Renal cortical epithelial cell (primary cell): ENCODE measurements at places on chromosomes 6 and 20. TPM values are rescaled to one million over a fixed set of nuclear protein-coding genes. Genes with fewer than 3 reads are reported as not detected.

RRAGD gene
- 4.2 and 9.7 TPM in 2 replicates for total RNA-seq

ZKSCAN8 gene
- total RNA-seq: 7.6 and 33.1 TPM in 2 replicates

MLIP gene
- total RNA-seq: 0.15 TPM in 1 of 2 replicates, not detected in the other

DNA sequence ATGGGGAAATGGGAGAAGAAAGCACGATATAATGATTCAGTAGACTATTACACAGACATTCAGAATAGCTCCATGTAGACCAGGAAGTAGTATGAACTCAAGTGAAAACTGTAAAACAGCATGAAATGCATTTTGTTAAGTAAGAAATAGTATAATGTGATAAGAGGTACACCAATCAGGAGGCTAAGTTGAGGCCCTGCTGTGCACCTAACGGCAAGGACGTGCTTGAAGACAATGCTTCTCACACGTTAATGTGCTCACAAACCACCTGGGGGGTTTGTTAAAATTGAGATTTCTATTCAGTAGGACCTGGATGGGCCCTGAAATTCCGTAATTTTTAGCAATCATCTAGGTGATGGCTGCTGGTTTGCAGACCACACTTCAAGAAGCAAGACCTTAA is 178.9 kb upstream of the SULF2 start:
- no peak for DNase-seq

DNA sequence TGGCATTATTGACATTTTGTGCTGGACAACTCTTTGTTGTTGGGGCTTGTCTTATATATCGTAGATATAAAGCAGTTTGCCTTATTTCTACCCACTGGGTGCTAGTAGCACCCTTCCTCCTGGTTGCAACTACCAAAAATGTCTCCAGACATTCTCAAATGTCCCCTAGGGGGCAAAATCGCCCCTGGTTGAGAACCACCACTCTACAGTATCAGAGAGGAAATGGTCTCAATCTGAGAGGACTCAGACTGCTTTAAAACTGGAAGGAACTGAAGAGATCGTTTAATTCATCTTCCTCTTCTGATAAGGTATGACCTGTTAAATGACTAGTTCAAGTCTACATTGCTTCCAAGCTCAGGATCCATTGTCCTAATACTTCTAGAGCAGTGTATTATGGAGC is 14.9 kb downstream of the SH3BGRL2 start:
- DNase-seq: no peak

DNA sequence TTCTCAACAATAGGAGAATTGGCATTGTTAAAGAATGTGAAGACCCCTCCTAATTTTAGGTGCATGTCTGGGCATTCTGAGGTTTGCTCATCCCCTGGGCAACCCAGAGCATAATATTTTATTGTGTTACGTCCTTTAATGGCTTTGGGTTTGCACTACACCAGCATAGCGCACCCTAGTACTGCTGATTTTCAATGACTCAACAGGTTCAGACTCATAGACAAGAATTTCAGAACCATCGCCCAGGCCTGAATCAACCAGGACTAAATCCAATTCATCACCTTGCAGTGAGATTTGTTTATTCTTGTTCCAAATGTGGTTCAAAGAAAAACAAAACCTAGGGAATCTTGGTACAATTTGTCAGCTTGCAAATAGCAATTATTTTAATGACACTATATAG is 137.8 kb upstream of the PHACTR1 start:
- peak; percentile 67 for DNase-seq

- DNase-seq: peak; percentile 59
Measured at GRCh38 chr6:148140772-148141557, 201.7 kb upstream of the SASH1 start.

DNA sequence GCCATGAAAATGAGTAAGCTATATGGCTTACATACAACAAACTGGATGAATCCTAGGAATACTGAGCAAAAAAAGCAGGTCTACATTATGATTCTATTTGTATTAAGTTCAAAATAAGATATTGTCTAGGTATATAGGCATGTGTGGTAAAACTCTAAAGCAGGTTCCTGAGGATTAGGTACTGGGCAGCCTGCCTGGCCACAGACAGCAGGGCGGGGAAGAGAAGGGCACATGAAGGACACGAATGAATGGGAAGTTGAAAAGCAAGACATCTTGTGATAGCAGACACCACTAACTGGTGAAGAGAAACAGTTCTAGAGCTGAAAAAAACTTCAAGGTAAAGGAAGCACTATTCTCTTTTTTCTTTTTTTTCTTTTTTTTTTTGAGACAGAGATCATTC is 72.6 kb upstream of the SLC4A11 start:
- no peak for DNase-seq

GRCh38 chr6:37552267-37552666 is 52.6 kb upstream of the CCDC167 start:
- no peak for DNase-seq
